ENCODE measurements at places on chromosomes 5 and 9. TPM values are rescaled to one million over a fixed set of nuclear protein-coding genes. Genes with fewer than 3 reads are reported as not detected.

DNA sequence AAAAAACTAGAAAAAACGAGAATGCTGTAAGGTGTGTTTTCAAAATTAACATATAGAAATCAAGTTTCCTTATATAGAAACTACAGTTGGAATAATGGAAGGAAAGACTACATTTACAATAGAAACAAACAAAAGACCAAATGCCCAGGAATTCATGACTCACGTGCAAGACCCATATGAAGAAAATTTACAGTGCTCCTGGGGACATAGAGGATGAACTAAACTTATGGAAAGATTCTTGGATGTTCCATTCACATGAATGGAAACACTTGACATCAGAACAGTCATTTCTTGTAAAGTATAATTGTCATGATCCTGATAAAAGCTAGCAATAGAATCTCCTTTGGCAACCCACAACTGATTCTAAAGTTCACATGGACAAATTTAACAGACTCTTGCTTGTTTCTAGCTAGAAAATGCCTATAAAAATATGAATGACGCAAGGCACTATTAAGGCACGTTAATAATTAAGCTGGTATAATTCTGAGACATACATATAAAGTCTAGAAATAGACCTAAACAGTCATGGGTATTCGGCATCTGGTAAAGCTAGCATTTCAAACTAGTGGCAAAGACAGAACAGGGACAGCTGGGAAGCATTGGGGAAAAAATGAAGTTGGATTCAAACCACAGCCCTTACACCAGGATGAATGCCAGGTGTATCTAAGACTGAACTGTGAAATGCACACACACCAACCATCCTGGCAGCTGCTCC is 5.1 kb upstream of the ZFP62 start:
- DNase-seq, result no peak

DNA sequence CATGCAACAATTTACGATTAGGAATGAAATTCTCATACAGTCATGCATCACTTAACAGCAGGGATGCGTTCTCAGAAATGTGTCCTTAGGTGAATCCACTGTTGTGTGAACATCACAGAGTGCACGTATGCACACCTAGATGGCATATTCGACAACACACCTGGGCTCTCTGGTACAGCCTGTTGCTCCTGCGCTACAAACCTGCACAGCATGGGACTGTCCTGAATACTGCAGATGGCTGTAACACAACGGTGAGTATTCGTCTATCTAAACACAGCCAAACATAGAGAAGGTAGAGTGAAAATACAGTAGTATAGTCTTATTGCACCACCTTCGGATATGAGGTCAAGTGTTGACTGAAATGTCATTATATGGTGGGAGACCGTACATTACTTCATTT is 44.0 kb upstream of the LCP2 start:
- no peak for DNase-seq

GRCh38 chr9:107780960-107781359 is 291.4 kb upstream of the KLF4 start:
- no peak for DNase-seq

DNA sequence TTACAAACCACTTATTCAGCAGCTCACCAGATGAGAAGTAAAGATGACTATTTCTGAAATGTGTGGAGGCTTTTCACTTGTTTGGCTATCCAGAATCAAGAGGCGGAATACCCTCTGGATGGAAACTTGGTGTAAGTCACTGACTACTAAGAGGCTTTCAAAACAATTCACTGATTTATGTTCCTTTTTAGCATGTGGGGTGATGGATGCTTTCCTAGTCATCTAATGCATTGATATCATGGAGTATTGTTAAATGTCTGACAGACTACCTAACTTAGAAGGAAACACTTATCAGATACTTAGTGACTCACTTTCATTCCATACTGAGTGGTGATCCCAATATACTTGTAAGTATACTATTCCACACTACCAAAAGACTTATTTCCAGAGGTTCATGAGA is 141.4 kb downstream of the PLK2 start:
- DNase-seq, result no peak

GRCh38 chr5:76303921-76304320 is 99.2 kb upstream of the IQGAP2 start:
- no peak for DNase-seq

GRCh38 chr9:117707561-117707960 is 3.4 kb downstream of the TLR4 start:
- DNase-seq, result no peak

GRCh38 chr5:65919773-65920172 is 6.6 kb upstream of the ERBIN start:
- DNase-seq, result no peak

GRCh38 chr5:113186061-113186460 is 209.5 kb downstream of the DCP2 start:
- no peak for DNase-seq

DNA sequence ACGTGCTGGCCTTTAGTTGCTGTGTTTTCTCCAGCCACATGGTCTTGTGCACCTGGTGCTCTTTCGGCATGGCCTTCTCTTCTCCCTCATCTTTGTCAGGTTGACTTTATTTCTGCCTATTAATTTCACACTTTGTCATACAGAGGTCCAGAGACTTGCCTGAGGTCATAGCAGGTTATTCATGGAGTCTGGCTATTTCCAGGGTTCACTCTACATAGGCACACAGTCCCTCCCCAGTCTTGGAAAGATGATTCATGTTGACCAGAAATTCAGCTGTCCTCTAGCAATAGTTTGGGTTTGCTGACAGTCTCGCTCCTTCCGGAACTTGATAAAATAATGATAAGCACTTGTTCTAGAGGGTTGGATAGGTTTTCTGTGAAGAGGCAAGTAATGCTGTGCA is 81.6 kb downstream of the ARHGAP26 start:
- no peak for DNase-seq

- DNase-seq, result no peak
Measured at GRCh38 chr5:150107909-150108447, 21.6 kb upstream of the CSF1R start.

DNA sequence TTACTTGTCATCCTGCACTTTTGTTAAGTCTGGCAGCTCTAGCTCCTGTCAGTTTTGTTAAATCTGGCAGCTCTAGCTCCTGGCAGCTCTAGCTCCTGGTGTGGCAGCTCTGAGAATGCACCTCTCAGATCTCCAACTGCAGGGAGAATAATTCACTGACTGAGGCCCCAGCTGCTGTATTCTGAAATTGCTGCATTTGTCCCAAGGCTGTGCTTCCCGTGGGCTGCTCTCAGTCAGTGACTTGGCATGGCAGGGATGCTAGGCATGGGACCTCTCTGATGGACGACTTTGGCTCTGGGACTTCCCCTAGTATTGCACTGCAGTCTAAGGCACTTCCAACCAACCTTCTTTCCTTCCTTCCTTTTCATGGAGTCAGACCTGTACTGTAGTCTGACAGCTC is 475.7 kb downstream of the CCDC171 start:
- no peak for DNase-seq

- DNase-seq, result no peak
Measured at GRCh38 chr9:14354201-14354600, 40.3 kb upstream of the NFIB start.

GRCh38 chr9:121857928-121858327 is 206.5 kb downstream of the DAB2IP start:
- DNase-seq, result peak; percentile 59

- DNase-seq, result no peak
Measured at GRCh38 chr5:43154469-43154868, 33.8 kb downstream of the ZNF131 start.

DNA sequence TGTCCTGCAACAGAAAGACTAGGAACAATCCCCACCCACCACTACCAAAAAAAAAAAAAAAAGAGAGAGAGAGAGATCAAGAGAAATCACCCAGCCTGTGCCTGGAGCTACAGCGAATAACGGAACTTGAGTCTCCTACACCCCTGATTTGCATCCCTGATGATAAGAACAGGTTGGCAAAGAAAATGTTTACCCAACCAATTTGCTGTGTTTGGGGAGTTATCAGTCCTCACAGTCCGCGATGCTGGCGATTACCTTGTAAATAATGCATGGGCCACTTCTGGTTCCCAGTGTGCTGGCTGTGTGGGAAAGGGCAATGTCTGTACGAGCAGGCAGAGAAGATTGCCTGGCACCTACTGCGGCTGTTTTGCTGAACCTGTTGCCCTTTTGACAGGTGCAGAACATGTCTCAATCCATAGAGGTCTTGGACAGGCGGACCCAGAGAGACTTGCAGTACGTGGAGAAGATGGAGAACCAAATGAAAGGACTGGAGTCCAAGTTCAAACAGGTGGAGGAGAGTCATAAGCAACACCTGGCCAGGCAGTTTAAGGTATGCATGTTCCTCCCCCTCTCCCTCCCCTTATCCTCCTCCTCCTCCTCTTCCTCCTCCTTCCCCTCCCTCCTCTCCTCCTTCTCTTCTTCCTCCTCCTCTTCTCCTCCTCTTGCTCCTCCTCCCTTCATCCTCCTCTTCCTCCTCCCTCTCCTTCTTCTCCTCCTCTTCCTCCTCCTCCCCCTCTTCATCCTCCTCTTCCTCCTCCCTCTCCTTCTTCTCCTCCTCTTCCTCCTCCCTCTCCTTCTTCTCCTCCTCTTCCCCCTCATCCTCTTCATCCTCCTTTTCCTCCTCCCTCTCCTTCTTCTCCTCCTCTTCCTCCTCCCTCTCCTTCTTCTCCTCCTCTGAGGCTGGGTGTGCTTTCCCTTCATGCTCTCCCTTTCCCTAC is 8.3 kb downstream of the OLFM1 start:
- DNase-seq, result no peak

DNA sequence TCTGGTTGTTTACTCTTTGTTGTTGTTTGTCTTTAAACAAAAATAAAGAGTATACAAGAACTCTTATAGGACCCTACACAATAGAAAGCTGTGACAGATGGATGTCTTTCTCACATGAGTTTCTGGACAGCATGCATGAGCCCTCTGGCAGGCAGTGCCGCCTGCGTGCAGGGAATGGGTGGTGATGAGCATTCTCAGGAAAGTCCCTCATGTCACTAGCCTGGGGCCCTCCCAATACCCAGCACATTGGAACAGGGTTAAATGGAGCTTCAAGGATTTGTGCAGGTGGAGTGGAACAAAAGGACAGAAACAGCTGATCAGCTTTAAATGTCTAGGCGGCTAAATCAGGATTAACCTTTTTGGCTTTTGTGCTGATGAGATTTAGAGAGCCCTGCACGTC is 181.0 kb upstream of the CD180 start:
- no peak for DNase-seq

SLC22A4 gene
- polyA plus RNA-seq, result 1.1 TPM

SMIM23 gene
- 24.4 TPM for polyA plus RNA-seq

SLC25A2 gene
- polyA plus RNA-seq, result 15.9 TPM

HTR1A gene
- not detected for polyA plus RNA-seq

Measured in testis (tissue), 5 donors.